ENCODE measurements at places on chromosomes 1 and 21.

GRCh38 chr1:72326494-72326893 lies 44.2 kb upstream of the NEGR1 start:
- DNase-seq, result no peak

- no peak for DNase-seq
Observed at GRCh38 chr1:101820071-101820470, 176.7 kb downstream of the OLFM3 start.

- no peak for DNase-seq
Observed at GRCh38 chr1:157095091-157095490, 4.5 kb downstream of the ETV3L start.

DNA sequence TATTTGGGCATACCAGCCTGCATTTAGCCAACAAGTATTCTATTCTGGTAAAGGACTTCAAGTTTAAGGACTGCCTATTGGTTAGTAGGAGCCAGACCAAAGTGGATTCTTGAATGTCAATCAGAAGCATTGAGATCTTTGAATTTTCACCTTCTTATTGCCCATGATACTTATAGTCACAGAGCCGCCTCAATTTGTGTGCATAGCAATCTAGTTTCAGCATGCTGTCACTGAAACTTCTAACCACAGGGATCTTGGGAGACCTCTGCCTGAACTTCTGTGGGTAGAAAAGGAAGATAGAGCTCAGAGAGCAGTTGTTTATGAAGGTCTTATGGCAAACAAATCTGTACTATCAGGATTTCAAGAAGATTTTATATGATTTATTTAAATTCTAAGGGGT lies 501.4 kb upstream of the USP24 start:
- no peak for DNase-seq

GRCh38 chr1:159580340-159580739 lies 7.3 kb upstream of the APCS start:
- DNase-seq, result no peak
